ENCODE measurements at places on chromosomes 5 and 9.

- no peak for DNase-seq
Measured at GRCh38 chr5:134145041-134145757, 30.7 kb downstream of the TCF7 start.

DNA sequence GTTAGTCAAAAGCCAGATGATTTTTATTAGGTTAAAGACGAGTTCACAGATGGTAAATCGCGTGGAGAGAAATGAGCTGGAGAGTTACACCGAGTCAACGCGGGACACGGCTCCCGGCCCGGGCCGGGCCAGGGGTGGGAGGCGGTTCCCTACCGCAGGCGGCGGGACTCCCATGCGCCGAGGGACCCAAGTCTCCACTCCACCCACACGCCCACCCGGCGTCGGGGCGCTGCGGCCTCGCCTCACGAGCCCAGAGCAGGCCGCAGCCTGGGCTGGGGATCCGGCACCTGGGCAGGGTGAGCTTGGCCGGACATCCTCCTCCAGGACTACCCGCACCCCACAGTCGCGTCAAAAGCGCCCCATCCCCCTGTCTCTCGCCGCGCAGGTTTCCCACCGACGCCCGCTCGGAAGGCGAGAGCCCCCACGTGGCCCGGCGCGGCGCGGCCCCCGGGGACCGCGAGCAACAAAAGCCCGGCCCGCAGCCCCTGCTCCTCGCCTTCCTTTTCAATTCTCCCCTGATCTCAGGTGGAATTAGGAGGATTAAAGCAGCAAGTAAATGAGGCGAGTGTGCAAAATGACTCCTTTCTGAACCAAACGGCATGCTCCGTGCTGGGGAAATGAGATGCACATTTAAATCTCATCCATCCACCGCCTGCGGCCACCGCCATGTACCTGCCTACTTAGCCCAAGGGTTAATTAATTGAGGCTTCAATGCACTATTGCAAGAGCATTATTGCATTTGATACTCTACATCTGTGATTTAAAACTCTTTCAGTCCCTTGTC lies 196.5 kb upstream of the TBCA start:
- DNase-seq, result no peak

GRCh38 chr5:60843936-60844905 lies at the start of gene ELOVL7:
Gene ELOVL7, minus strand, starts transcription at chr5:60844269. Its CDS starts 56,872 bp downstream, at chr5:60787397.
- DNase-seq, result peak; percentile 67

GRCh38 chr9:87387351-87388011 lies 110.2 kb upstream of the DAPK1 start:
- no peak for DNase-seq

DNA sequence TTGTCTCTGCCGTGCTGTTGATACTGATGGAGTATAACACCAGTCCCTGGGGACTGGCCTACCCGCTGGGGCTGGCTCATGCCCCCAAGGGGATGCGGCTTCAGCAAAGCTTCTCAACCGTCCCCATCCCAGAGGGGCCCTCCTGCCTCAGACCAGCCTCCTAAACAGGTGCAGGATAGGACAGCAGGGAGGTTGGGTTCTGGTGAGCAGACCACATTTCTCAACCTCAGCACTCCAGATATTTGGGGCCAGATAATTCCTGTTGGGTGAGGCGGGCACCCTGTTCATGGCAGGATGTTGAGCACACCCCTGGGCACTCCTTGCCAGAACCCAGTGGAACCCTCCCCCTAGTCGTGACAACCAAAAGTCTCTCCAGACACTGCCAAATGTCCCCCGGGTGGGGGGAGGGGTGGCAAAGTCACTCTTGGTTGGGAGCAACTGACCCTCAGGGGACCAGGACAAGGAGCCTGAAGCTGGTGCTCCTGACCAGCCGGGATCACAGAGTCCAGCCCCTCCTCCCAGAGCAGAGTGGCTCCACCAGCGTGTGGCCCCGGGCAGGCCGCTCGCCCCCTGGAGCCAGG lies 107.8 kb downstream of the ZNF354C start:
- DNase-seq, result no peak

- no peak for DNase-seq
Measured at GRCh38 chr9:137369061-137369787, 53.7 kb downstream of the EXD3 start.

Data from NCI-H1105 (cell line).